ENCODE measurements at places on chromosomes 5 and 9. TPM values are rescaled to one million over a fixed set of nuclear protein-coding genes. Genes with fewer than 3 reads are reported as not detected.

Gene TRIM32
- total RNA-seq = 15.8 TPM

Gene N4BP3
- 4.2 TPM for total RNA-seq

Gene SMIM15
- 44.7 TPM for total RNA-seq

Gene MCIDAS
- 0.32 TPM for total RNA-seq

Gene KCNN2
- 22.3 TPM for total RNA-seq

Gene EGFLAM
- 17.4 TPM for total RNA-seq

Gene CYLC2
- not detected for total RNA-seq

Gene TMEM171
- not detected for total RNA-seq

Gene GRXCR2
- not detected for total RNA-seq

Gene PFN3
- total RNA-seq = not detected

Gene ACOT12
- total RNA-seq = 0.21 TPM

Gene WNK2
- total RNA-seq = 4.8 TPM

Gene SPAAR
- not detected for total RNA-seq

Gene NEUROG1
- total RNA-seq = not detected

GRCh38 chr9:68643901-68644809, 60.9 kb upstream of the PIP5K1B start:
- DNase-seq = no peak

GRCh38 chr5:178557416-178557815, 32.8 kb downstream of the COL23A1 start:
- DNase-seq = no peak

GRCh38 chr9:135896205-135896604, 11.1 kb downstream of the CAMSAP1 start:
- no peak for DNase-seq

DNA sequence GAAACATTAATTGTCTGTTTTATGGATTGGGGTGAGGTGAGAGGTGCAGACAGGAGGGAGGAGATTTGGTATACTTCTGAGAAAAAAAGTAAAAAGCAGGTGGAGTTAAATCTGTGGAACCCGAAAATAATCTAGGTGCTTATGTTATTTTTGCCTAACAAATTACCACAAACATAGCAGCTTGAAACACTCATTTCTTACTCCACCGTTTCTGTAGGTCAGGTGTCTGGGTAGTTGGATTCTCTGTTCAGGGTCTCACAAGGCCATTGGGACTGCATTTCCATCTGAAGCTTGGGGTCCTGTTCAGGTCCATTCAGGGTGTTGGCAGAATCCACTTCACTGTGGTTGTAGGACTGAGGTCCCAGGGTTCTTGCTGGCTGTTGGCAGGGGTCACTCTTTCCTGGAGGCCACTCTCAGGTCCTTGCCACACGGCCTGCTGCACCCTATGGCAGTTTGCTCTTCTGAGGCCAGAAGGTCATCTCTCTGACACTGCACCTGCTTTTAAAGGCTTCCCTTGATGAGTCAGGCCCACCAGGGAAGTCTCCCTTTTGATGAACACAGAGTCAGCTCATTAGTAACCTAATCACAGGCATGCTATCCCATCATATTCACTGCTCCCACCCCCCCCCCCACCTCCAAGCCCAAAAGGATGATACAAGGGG, 82.2 kb downstream of the TRIO start:
- no peak for DNase-seq

- no peak for DNase-seq
These were observed 22.3 kb downstream of the TTF1 start for GRCh38 chr9:132384376-132384775.

GRCh38 chr5:103427326-103427725, 135.3 kb downstream of the NUDT12 start:
- DNase-seq = no peak

GRCh38 chr5:10627160-10627701, 63.4 kb downstream of the ANKRD33B start:
- no peak for DNase-seq

- DNase-seq = no peak
These were observed 25.4 kb upstream of the RASA1 start for GRCh38 chr5:87242242-87242641.

- DNase-seq = no peak
These were observed 124.5 kb downstream of the EGFLAM start for GRCh38 chr5:38382898-38383297.

GRCh38 chr5:125251703-125252102, 505.3 kb upstream of the ZNF608 start:
- DNase-seq = no peak

DNA sequence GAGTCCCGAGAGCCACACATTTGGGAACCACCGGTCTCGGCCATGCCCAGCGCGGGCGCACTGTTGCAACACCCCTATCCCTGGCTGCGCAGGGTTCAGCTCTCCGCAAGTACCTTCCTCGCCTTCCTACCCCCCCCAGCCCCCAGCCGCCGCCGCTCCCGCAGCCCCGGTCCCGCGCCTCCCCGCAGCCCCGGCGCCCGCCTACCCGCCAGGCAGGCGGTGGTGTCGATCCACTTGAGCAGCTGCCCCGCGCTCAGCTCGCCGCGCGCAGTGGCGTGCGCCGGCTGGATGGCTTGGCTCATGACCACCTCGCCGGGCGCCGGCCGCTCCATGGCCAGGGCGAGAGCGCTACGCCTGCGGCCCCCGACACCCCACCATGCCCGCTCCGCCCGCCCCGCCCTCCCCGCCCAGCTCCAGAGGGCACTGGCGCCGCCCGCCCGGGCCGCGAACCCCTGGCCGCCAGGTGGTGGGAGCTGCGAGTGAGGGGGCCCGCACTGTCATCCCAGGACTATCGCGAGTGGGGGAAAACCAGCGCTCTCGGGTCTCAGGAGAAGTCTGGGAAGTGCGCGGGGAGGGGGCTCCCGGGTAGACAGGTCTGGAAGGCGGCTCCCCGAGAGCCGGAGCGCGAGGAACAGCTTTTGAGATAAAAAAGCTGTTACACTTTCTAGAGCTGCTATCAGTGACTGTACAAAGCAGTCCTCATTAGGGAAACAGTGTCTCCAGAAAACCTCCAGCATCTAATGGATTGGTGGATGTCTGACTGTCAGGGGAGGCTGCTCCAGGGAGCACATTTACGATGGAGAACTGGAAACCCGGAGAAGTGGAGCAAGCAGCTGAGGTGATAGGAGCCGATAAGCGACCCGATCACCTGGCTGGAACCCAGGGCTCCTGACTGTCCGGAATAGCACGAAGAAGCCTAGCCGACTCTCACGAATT, at the start of gene ACOT12:
ACOT12 (minus strand) TSS at position 352 of the 936 bp plus-strand sequence; CDS start at position 332, 20 bp downstream.
- DNase-seq = no peak

- DNase-seq = no peak
These were observed 169.0 kb downstream of the PTPRD start for GRCh38 chr9:10443868-10444204.

DNA sequence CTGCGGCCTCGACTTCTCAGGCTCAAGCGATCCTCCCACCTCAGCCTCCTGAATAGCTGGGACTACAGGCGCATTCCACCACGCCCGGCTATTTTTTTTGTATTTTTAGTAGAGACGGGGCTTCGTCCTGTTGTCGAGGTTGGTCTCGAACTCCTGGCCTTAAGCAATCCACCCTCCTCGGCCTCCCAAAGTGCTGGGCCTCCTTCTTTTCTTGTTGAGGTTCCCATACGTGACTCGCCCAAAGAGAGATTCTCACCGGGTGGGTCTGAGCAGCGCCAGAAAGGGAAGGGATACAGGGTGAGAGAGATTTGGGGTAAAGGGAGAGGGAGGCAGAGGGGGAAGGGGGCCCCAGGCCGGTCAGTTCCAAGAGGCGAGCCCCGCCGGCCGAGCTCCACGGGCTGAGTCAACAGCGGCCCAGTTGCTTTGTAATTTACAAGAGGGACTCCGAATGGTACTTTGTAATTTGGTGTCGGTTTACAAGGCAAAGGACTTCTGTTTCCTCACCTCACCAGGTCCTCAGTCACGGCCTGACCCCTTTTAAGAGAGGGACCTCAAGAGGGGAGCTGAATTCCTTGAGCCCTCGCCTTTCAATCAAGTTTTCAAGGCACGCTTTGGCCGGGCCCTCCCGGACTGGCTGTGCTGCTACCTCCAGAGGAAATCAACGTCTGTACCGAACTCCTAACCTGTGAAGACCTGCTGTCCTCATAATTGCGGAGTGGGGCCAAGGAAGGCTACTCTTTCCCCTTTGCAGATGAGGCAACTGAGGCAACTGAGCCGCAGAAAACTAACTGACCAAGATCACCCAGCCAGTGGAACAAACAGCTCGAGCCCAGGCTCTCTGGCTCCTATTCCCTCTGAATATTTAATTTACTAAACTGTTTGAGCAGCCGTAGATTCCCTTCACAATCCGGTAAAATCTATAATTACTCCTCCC, 3.3 kb upstream of the DMRT2 start:
- DNase-seq = no peak

- DNase-seq = peak; percentile 46
These were observed 4.0 kb upstream of the NIPSNAP3A start for GRCh38 chr9:104743376-104743985.

DNA sequence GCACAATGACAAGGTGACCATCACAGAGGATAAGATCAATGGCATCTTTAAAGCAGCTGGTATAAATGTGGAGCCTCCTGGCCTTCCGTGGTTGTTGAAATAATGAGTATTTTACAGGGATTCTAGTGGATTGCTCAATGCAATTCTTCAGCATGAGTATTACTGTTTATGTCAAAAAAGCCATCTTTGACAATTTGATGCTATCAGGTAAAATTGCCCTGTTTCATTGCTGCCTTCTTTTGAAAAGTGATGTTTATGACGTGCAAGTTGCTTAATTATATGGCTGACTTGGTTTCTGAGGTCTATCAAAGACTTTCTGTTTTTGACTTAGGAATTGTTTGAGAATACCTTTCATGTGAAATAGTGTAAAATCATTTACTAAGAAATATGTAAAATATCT, 237.2 kb downstream of the PARP8 start:
- DNase-seq = no peak

- no peak for DNase-seq
These were observed 27.3 kb downstream of the PNPLA7 start for GRCh38 chr9:137522746-137523455.

GRCh38 chr5:128538000-128538249, at the start of gene FBN2:
Gene FBN2, minus strand, starts transcription at chr5:128538245. Its CDS starts 642 bp downstream, at chr5:128537603.
- no peak for DNase-seq

DNA sequence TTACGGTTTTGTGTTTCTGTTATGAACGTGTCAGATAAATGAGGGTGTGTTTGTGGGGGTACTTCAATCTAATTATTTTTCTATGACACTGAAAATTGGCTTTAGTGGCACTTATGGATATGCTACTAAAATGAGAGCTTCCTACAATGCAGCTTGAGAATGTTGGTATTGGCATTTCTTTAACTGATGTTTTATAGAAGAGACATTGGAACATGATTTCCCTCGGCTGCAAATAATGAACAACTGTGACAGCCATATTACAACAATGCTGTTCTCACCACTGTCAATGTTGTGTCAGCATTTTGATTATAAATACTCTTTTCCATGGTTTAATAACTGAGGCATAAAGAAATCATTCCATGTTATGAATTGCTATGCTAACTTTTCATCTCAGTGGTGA, 279.4 kb downstream of the KDM4C start:
- DNase-seq = no peak

DNA sequence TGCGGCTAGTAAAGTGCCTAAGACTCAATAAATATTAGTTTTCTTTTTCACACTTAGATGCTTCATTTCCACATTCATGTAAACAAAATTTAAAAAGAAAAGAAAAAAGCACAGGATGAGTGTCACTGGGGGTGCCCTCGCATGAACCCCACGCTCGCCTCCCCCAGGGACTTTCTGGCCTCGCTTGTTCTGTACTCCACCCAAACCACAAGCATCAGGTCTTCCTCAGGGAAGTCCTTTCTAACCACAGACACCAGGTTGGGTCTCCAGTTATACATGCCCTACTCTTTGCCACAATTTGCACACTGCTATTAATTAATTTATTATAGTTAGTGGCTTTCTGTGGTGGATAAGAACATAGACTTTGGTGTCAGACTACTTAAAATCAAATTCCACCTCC, 92.4 kb downstream of the RORB start:
- DNase-seq = no peak

GRCh38 chr9:10843151-10843550, 230.3 kb upstream of the PTPRD start:
- no peak for DNase-seq

DNA sequence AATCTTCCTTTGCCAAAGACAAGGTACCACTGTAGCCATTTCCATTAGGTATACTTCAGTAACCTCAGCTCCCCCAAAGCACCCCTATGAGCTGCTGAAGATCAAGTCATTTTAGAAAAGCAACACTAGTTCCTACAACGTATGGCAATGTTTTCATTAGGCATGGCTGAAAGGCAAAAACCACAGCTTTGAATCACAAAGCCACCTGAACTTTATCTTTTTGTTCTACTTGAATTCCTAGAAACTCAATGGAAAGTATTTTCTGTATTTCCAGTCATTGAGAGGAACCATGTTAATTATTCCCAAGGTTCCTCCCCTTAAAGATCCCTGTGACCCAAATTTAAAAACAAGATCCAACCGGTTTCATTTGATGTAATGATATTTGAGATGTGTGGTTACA, 152.1 kb downstream of the EFNA5 start:
- DNase-seq = no peak

DNA sequence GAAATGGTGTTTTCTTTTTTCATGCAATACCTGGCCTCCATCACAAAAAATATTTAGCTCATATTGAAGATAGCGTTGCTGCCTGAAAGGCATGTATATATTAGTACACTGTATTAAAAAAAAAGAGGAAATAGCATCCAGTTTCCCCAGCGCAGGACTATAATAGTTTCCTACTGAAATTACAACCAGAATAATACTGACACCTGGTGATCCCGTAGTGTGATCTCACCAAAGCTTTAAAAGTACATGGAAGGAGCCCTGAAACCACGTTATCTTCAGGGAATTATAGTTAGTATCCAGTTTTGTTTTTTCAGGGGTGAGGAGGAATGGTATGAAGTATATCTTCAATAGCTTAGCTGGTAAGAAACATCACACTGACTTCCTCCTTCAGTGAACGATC, 264.9 kb downstream of the CD180 start:
- no peak for DNase-seq

DNA sequence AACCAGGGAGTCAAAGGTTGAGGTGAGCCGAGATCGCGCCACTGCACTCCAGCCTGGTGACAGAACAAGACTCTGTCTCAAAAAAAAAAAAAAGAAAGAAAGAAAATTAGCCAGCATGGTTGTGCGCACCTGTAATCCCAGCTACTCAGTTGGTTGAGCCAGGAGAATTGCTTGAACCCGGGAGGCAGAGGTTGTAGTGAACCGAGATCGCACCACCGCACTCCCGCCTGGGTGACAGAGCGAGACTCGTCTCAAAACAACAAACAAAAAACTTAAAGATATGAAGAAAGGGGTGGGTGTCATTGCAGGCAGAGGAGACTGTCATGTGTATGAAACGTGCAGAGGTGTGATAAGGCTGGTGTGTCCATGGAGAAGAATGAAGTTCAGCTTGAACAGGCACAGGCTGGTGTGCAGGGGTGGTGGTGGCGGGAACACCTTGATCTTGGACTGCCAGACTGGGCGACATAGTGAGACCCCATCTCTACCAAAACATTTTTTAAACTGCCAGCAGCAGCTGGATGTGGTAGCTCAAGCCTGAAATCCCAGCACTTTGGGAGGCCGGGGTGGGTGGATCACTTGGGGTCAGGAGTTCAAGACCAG, 69.6 kb downstream of the UGCG start:
- no peak for DNase-seq

DNA sequence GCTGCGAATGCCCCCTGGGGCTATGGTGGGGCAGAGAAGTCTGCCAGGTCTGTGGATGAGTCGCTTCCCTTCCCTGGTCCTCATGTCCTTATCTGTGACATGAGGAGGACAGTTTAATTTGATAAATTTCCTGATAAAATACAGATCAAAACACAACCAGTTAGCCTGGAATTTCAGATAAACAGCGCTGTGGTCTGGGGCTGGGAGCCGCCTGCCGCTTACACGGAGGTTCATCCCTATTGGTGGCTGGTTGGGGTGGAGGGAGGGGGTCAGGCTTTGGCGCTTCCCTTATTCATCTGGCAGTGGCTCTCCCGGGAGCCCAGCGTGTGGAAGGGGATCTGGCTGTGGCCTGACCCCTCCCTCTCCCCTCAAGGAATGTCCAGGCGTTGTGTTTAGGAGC, 17.9 kb downstream of the CRB2 start:
- DNase-seq = no peak

Data from urinary bladder (tissue), 4 donors.